ENCODE measurements at places on chromosomes 5 and 9.

DNA sequence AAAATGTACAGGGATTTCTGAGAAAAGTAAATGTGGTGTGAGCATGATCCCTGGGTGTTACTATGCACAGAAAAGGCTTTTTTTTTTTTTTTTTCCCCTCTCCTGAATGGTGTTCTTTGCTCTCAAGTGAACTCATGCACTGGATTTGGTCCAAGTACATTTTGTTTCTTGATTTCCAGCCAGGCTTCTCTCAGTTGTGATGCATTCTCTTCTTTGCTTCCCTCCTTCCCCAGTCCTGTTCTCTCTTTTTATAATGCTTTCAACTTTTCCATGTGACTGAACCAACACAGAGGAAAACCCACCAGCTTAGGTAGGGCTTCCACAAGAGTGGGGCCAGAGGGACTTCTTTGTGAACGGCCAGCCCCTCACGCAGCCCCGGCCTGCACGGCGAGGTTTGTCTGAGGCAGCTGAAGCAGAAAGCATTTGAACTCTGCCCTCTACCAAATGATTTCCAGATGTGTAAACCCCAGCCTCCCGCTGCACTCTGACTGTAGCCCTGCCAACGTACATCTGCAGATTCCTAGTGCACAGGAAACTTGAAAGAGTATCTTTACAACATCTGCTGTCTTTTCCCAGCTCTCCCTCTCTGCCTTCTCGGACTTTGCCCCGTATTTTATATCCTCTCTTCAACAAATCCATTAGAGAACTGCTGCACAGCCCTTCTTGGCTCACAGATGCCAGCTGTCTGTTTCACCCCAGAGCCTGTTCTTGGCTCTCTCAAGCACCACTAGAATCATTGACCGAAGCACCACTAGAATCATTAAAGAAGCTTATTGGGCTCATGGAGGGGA is 71.8 kb upstream of the CD180 start:
- peak; percentile 71 for DNase-seq

DNA sequence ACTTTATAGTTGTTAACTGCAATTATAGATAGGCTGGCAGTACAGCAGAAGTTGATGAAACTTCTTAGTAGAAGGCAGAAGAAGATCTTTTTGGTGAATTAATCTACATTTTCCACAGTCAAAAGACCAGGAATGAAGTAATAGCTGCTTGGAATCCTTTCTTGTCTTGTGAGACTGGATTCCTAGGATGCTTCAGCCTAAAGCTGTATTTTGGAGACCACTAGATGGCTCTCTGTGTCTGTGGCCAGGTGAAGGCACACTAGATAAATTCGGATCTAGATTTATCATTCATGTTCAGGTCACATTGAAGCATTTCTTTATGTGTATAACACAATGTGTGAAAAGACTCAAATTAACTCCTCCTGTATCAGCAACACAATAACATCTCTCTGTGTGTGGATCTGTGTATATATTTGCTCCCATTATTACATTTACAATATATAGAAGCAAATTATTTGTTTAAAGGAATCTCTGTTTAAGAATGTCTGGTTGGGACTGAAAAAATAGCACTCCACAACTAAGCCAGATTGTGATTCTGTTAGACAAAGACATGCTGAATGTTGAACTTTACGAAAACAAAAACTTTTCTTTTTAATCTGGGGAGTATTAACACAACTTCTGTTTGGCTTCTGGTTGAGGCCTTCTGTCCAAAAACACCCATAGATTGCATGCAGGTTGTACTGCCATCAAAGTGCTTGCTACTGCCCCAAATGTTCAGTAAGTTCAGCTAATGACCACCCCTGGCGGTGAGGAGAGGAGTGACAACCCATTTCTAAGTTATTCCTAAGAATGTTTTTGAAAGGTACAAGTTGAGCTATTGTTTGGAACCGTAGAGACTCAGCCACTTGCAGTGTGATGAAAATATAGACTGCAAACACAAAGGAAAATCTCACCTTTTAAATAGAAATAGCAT is 10.6 kb downstream of the GRIN3A start:
- DNase-seq, result no peak

GRCh38 chr5:8381972-8382371 is 513.0 kb downstream of the MTRR start:
- no peak for DNase-seq

GRCh38 chr9:72440992-72441847 is 76.2 kb upstream of the ZFAND5 start:
- no peak for DNase-seq

DNA sequence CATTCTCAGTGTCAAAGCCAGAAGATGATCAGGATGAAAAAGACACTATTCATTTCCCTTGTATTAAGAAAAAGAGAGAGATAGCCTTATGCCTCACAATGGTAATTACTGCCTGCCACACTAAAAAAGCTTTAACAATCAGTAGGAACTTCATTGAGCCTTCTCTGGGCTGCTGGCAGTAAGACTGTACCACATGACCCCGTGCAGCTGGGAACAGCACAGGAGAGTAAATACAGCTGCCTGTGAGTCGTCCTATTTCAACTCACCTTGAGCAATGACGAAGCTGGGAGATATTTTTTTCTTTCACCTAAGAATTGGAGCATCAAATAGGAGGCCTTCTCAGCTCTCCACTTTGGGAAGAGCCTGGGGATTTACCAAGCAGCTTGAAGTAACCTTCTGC is 316.3 kb downstream of the GABRB2 start:
- DNase-seq, result no peak

DNA sequence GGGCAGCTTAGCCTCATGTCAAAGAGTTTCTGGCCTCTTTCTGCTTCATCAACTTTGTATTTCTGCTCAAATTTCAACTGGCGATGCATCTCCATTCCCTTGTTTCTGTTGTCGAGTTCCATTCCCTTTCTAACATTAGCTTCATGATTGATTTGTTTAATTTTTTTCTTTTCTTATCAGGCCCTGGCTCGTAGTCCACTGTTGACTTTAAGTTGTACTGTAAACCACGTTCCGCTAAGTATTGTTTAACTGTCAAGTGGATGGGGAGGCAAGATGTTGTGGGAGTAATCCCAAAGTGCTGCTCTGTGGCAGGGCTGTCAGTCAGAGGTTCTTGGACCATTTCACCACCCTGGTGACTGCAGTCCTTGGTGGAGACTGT is 309.1 kb downstream of the PSAT1 start:
- DNase-seq, result no peak

GRCh38 chr9:89942643-89943042 is 337.8 kb downstream of the GADD45G start:
- DNase-seq, result no peak

DNA sequence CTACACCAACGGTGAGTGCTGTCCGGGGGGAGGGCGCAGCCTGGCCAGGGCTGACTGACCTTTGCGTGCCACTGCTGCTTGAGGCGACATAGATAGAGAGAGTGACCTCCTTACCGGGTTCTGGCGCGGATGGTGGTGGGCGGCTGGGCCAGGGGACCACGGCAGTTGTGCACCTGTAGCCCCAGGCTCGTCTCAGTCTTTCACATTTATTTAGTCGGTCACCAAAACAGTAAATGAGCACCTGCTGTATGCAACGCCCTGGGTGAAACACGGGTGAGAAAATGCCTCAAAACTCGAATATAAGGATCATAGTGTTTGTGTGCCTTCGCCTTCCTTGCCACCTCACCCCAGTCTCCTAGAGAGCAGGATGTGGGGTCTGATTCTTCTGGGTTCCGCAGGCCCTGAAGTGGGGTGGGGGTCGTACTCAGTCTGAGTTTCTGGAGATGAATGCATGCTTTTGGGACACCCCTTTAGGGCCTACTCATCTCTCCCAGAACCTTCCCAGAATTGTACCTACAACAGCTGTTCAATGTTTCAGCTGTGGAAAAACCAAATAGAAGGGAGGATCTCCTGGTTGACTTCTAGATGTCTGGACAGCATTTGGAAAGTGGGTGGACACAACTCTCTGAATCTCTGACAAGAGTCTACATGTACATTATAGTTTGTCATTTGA is 714 bp downstream of the SEC24A start:
- no peak for DNase-seq

DNA sequence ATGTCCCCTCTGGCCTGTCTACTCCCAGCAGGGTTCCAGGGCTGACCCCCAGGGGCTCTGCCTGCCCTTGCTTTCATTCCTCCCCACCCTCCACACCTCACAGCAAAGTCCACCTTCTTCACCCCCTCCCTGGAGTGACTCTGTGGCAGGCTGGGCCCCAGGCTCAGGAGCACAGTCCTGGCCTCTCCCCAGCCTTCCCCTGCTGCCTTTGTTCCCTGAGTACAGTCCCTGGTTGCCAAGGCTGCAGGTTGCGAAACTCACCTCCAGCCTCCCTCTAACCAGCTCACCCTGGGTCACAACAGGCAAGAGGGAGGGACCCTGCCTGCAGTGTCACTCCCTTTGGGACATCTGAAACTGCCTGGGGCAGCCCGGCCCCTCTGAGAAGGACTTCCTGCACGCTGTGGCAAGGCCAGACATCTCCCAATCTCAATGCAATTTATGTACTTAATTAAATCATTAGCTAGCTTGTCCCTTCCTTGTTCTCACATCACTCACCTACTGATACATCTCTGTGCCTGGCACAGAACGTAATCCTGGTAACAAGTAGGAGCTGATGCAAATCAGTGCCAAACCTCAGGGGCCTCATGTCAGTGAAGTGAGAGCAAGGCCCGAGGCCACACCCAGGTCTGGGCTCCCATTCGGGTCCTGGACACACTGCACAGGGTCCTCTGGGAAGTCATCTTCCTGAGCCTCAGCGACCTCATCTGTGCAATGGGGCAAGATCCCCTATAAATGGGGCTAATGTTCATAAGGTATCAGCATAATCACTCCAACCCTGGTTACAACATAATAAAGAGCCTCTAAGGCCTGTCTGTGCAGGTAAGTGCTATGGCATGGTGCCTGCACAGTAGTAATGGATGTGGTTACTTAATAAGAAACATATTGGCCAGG is 27.3 kb upstream of the TRIM14 start:
- no peak for DNase-seq

- DNase-seq, result no peak
Measured at GRCh38 chr5:32421075-32421474, 23.5 kb downstream of the ZFR start.

DNA sequence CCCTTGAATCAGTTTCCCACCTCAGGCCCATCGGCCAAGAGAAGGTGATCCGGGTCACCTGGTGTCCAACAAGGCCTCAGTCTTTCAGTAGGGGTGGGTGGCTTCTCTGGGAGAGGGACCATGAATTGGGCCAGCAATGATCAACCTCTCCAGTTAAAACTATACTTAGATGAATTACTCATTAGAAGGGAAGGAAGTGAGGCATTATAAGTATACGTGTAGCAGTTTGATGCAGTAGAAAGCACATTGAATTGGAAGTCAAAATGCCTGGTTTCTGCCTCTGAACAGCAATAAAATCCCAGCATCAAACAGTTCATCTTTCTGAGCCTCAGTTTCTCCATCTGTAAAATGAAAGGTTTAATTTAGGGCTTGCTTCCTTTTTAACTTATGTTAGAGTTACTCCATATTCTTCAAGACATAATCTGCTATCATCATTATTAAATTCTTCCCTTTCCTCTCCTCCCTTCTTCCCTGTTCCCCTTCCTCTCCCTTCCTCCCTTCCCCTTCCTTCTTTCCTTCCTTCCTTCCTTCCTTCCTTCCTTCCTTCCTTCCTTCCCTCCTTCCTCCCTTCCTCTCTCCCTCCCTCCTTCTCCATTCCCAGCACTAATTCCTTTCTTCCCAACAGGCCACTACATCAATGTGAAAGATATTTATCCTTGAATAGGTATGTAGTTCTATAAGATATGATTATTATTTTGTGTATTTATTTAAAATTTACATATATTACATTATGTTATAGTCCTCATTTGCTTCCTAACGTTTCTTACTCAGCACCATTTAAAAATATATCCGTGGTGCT is 18.6 kb upstream of the TMEM174 start:
- no peak for DNase-seq

DNA sequence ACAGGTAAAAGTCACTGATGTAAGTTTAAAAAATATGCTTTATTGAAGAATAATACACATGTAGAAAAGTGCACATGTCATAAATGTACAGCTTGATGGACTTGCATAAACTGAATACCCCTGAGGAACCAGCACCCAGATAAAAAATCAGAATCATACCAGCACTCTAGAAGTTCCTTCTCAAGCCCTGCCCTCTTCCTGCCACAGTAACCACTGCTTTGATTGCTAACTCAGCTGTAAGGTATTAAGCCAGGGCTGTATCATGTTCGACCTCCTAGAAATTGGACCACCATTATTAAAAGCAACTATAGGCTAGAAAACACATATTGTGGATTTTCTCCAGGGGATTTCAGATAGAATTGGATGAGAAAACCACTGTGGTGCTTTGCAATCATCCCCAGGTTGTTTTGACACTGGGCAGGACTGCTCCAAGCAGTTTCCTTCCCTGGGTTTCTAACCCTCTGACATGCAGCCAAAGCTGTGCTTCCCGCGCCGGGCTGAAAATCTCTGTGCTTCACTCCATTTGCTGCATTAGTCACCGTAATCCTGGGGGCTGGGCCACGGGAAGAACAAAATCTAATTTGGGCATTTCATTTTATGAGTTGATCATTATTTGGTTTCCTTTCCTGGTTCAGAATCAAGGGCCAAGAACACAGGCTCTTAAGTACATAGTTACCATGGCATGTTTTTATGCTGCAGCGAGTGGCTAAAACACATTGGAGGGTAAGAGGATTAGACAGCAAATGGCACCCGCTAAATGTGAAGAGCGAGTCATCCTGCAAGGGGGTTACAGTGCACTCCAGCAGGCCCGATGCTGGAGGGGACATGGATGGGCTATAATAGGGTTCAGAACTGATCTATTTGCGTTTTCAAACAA is 139.4 kb upstream of the IL12B start:
- DNase-seq, result no peak

- no peak for DNase-seq
Measured at GRCh38 chr9:33162721-33163311, 4.3 kb downstream of the B4GALT1 start.

DNA sequence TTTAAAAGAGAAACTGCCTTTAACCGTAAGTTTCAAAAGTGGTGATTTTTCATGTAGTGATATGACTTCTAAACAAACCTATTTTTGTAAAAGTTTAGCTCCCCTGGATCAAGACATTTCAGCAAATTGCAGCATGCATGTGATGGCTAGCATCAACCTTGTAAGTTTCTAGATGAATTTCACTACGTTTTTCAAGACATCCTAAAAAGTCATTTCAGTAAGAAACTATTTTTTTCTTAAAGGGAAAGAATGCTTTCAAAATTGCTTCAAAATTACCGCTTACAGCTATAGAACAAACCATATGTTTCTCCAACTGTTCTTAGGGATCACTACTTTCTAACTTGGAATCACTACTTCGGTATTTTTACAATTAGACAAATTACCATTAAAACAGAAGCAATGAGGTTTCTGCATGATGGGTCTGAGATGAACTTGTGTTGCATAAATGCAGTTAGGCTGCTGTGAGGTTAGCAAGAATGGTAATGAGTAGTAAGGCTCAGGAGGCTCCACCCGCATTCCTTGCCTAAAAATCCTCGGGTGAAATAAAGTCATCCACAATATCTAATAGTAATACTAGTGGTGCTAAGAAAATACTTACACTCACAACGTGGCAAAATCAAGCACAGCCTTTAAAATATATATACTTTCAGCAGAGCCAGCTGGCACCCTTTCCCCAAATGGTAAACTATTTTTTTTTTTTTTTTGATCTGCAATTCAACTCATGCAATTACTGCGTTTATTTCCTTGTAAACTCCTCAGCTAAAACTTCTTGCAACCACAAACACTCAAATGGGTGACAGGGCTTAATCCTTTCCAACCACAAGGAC is 53.8 kb downstream of the CDC14B start:
- no peak for DNase-seq

All from NCI-H446 (cell line).